ENCODE measurements at places on chromosomes 16 and 17.

GRCh38 chr16:11109566-11109965 lies 146.4 kb downstream of the SOCS1 start:
- DNase-seq = no peak

DNA sequence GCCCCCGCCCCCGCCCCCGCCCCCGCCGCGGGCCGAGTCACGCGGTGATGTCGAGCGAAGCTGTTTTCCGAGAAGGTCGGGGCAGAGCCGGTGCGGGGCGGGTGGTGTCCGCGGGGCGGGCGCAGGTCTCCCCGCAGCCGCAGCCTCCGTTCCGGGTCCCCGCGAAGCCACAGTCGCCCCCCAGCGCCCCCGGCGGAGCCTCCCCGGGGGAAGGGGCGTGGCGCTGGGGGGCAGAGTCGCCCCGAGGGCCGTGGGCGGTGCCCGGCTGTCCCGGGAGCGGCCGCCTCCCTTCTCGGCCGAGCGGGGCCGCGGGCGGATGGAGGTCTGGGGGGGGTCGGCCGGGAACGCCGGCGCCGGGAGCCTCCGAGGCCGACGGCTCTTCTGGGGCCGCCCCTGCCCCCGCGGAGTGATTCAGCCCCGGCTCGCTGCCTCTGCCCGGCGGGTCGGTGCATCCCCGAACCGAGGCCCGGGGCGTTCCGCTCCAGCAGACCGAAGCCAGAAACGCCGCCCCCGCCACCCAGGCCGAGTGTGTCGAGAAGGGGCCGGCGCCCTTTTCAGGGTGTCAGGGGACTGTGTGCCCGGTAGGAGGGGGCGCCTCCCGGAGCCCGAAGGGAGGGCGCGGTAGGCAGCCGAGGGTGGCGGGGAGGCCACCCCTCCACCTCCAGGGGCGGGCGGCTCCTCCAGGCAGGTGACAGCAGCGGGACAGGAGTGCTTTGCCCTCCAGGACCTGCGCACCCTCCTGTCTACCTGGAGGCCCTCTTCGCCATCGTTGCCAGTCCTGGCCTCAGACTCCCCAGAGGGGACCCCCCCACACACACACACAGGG lies 1.7 kb downstream of the METRNL start:
- peak; percentile 75 for DNase-seq

DNA sequence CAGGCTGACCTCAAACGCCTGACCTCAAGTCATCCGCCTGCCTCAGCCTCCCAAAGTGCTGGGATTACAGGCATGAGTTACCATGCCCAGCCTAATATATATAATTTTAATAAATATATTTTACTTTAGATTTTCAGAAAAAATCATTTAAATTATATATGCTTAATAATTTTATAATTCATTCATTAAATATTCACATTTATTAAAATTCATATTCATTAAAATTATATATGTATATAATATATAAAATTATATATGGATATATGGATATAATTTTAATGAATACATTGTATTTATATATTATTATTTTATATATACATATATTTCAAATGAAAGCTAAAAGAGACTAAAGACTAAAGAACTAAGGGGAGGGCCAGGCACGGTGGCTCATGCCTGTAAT lies 29.4 kb downstream of the COPRS start:
- DNase-seq = no peak

DNA sequence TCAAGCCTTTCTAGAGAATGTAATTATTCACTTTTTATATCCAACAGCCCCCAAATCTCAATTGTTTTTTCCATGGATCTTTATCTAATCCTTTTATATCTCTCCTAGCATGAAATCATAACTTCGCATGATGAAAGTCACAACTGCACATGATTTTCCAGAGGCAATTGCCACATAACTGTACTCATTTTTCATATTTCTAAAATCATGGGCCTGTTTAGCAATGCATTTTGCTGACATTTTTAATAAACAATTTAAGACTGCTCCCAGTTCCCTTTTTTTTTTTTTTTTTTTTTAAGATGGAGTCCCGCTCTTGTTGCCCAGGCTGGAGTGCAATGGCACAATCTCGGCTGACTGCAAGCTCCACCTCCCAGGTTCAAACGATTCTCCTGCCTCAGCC lies 83.5 kb downstream of the VMP1 start:
- no peak for DNase-seq

DNA sequence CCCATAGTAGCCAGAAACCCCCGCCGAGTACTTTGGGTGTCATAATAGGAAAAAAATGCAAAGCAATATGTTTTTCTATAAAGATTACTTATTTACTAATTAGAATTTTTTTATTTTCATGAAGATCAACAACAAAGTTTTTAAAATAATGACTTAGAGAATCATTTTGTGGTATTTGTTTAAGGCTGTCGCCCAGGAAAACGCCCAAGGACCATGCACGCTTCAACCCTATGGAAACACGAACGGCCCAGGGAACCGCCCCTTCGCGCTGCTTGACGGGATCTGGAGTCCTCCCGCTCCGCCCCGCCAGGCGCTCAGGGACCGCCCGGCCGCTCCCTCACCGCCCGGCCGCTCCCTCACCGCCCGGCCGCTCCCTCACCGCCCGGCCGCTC lies 408 bp upstream of the KPNA2 start:
- no peak for DNase-seq
